Fibroblast of the aortic adventitia (primary cell): ENCODE measurements at places on chromosomes 5 and 9. TPM values are rescaled to one million over a fixed set of nuclear protein-coding genes. Genes with fewer than 3 reads are reported as not detected.

The PCDHA11 gene
- 0.08 and 0.09 TPM in 2 replicates for total RNA-seq

The NEUROG1 gene
- total RNA-seq, result not detected in 2 replicates

The FBP2 gene
- total RNA-seq, result not detected in 2 replicates

The F2RL2 gene
- total RNA-seq, result 9.8 and 18.6 TPM in 2 replicates
